ENCODE measurements at places on chromosomes 12 and 14.

- no peak for DNase-seq
Measured at GRCh38 chr12:19577281-19577530, 137.9 kb downstream of the AEBP2 start.

DNA sequence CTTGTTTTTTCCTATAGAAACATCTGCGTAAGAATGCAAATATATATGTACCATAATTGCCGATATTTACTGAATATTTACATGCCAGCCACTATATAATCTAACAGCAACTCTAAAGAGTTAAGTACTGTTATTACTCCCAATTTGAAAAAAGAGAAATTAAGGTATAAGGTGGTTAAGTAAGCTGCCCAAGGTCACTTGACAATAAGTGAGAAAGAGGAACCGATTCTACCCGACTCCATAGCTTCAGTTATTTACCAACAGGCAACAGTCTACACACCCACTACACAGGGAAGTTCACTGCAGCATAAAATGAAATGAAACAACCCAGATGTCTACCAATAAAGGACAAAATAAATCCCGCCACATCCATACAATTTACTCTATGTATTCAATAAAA lies 1.1 kb downstream of the MIS18BP1 start:
- peak; percentile 56 for DNase-seq

- peak; percentile 44 for DNase-seq
Measured at GRCh38 chr14:60646226-60646818, 3.0 kb downstream of the SIX1 start.

GRCh38 chr14:97010491-97011160 lies 213.4 kb downstream of the VRK1 start:
- no peak for DNase-seq

DNA sequence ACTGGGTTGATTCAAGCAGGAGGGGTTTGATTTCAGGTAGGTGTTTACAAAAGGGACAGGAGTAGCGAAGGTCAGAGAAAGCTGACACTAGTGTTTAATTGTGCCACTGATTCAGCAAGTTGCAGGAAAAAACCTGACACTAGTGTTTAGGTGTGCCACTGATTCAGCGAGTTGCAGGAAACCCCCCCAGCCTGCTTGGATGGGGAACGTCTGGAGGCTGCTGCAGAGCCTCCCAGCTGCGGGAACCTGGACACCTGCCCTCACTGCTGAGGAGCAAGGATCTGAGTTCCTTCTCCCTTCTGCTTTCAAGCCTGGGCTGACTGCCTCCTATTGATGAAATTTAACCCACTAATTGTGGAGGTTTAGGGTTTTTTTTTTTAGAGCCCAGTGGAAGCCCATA lies 84.2 kb downstream of the AVPR1A start:
- DNase-seq, result no peak
